ENCODE measurements at places on chromosomes 16 and 17. TPM values are rescaled to one million over a fixed set of nuclear protein-coding genes. Genes with fewer than 3 reads are reported as not detected.

Gene METTL9
- total RNA-seq: 190 TPM

Gene MC1R
- total RNA-seq: 7.7 TPM

Gene PRDM7
- total RNA-seq: not detected

Gene RHBDL3
- 0.71 TPM for total RNA-seq

Gene GP1BA
- not detected for total RNA-seq

Gene CMTM1
- total RNA-seq: 3.7 TPM

Gene UMOD
- not detected for total RNA-seq
